ENCODE measurements at places on chromosomes 6 and 20.
A peak's percentile ranks its signal among the peaks of the same experiment; 100 is the strongest.

- DNase-seq = no peak
Measured at GRCh38 chr20:25230166-25230831, 17.6 kb upstream of the PYGB start.

- no peak for DNase-seq
Measured at GRCh38 chr6:79737172-79737571, 106.0 kb downstream of the SH3BGRL2 start.

DNA sequence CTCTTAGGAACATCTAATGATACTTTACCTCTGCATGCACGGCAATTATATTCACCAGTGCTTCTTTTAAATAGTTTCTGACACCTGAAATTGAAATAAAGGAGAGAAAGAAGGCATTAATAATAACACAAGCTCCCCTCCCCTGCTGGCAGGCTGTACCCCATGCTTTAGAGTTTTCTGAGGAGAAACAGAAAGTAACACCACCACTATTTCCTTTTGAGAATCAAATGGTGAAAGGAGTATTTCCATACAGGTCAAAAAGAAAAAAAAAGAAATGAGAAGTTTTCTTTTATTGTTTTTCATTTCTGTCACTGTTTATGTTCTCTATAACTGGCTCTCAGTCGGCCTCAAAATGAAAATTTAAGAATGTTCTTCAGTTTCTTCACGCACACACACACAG lies 108.1 kb downstream of the IRF4 start:
- no peak for DNase-seq

- no peak for DNase-seq
Measured at GRCh38 chr6:154499855-154500589, 10.5 kb downstream of the CNKSR3 start.

DNA sequence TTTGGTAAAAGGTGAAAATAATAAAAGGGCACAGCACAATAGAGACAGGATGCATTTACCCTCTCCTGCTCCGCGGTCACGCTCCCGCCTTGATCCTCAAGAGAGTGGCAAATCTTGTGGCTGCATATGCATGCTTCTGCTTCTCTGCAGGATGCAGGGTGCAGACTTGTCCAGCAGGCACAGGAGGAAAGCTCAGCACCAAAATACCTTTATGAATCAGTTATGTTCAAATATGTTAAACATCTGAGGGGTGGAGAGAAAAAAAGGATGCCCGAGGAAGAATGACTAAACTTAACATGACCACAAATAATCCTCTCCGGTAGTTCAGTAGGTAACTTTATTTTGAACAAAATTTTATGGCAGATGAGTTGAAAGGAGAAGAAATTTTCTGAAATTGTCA lies 366.1 kb upstream of the SOX4 start:
- no peak for DNase-seq

- peak; percentile 92 for DNase-seq
Measured at GRCh38 chr20:25318471-25319240, 70.8 kb downstream of the PYGB start.

- peak; percentile 20 for DNase-seq
Measured at GRCh38 chr6:38259736-38260135, 380.0 kb downstream of the BTBD9 start.

- no peak for DNase-seq
Measured at GRCh38 chr6:87518453-87518852, 45.7 kb downstream of the SLC35A1 start.

Measured in CD14-positive monocyte (primary cell).